ENCODE measurements at places on chromosomes 1 and 21. TPM values are rescaled to one million over a fixed set of nuclear protein-coding genes. Genes with fewer than 3 reads are reported as not detected.

DNA sequence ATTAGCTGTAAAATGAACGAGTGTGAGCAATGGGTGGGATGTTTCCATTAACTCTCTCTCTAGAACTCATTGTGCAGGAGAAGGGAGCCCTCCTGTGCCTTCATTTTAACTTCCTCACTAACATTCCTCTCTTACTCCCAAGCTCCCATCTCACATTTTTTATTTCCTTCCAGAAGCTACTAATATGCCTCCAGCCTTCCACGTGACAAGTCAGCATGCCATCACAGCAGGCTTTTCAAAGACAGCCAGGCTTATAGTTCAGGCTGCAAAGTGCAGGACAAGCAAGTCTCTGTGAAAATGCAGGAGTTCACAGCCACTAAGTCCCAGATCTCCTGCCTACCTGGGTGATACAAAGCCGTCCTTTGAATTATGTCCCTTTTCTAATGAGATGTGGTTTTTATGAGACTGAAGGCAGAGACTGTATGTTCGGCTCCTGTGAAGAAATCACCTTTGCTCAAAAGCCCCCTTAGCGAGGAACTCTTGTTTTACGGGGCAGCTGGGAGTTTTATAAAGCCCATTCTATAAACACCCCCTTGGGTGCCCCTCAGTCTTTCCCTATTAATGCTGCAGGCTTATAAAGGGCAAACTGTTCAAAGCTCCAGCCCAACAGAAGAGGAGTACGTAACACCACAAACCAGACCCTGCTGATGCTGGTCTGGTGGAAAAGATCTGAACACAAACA is 14.8 kb upstream of the ANGPTL7 start:
- H3K27me3 ChIP-seq = no peaks in the 10 kb centered on the region
- no peak overlapping the region for H3K27ac ChIP-seq
- H3K4me1 ChIP-seq = peaks cover 26% of the 10 kb centered on the region
- H3K36me3 ChIP-seq = peaks cover 19% of the 10 kb centered on the region
- no peak for DNase-seq
- H3K4me3 ChIP-seq = no peak overlapping the region

DNA sequence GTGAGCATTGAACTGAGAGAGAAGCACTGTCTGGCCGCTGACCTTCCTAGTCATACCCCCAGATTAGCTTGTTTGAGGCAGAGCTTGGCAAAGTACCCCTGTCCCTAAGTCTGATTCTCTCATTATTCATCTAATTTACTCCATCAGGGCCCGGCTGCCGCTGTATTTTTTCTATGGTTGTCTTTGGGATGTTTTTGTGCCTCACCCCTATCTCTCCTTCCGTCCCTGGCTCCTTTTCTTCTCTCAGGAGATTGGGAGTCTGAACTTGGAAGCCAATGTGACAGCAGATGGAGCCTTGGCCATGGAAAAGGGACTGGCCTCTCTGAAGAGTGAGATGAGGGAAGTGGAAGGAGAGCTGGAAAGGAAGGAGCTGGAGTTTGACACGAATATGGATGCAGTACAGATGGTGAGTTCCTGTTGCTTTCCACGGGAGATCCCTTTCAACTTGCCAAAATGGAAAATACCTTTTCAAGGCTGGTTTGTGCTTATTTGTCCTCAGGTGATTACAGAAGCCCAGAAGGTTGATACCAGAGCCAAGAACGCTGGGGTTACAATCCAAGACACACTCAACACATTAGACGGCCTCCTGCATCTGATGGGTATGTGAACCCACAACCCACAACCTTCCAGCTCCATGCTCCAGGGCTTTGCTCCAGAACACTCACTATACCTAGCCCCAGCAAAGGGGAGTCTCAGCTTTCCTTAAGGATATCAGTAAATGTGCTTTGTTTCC is 53.9 kb downstream of the LAMC2 start:
- peaks cover 17% of the 10 kb centered on the region for H3K36me3 ChIP-seq
- peak overlapping the region; percentile 70 for H3K27ac ChIP-seq
- DNase-seq = no peak
- no peaks in the 10 kb centered on the region for H3K27me3 ChIP-seq
- H3K4me3 ChIP-seq = no peak overlapping the region

GRCh38 chr1:198449261-198449660 is 91.2 kb downstream of the ATP6V1G3 start:
- H3K4me3 ChIP-seq = no peak overlapping the region
- no peaks in the 10 kb centered on the region for H3K4me1 ChIP-seq
- H3K27ac ChIP-seq = no peak overlapping the region
- peak; percentile 51 for DNase-seq
- no peaks in the 10 kb centered on the region for H3K27me3 ChIP-seq

GRCh38 chr21:44742418-44743153 is 31.2 kb upstream of the TSPEAR start:
- no peak for DNase-seq
- no peak overlapping the region for H3K4me3 ChIP-seq
- no peaks in the 10 kb centered on the region for H3K4me1 ChIP-seq
- H3K27me3 ChIP-seq = no peaks in the 10 kb centered on the region
- H3K36me3 ChIP-seq = no peaks in the 10 kb centered on the region
- no peak overlapping the region for H3K27ac ChIP-seq

- no peak overlapping the region for H3K27ac ChIP-seq
- no peaks in the 10 kb centered on the region for H3K36me3 ChIP-seq
- peaks cover 7% of the 10 kb centered on the region for H3K4me1 ChIP-seq
- no peak for DNase-seq
- H3K4me3 ChIP-seq = no peak overlapping the region
- H3K27me3 ChIP-seq = peaks cover 26% of the 10 kb centered on the region
Measured at GRCh38 chr21:41663805-41664788, 102.8 kb downstream of the RIPK4 start.

- no peaks in the 10 kb centered on the region for H3K4me1 ChIP-seq
- DNase-seq = no peak
- no peak overlapping the region for H3K27ac ChIP-seq
Measured at GRCh38 chr1:197961449-197961848, 44.3 kb downstream of the LHX9 start.

- H3K27ac ChIP-seq = peak overlapping the region; percentile 25
- peaks cover 14% of the 10 kb centered on the region for H3K27me3 ChIP-seq
- no peak overlapping the region for H3K4me3 ChIP-seq
- DNase-seq = no peak
- no peaks in the 10 kb centered on the region for H3K36me3 ChIP-seq
Measured at GRCh38 chr1:153232553-153232952, 15.2 kb downstream of the PRR9 start.

GRCh38 chr1:204940591-204940990 is 69.9 kb downstream of the NFASC start:
- H3K36me3 ChIP-seq = no peaks in the 10 kb centered on the region
- no peaks in the 10 kb centered on the region for H3K27me3 ChIP-seq
- H3K27ac ChIP-seq = no peak overlapping the region
- H3K4me1 ChIP-seq = no peaks in the 10 kb centered on the region
- no peak overlapping the region for H3K4me3 ChIP-seq
- no peak for DNase-seq

DNA sequence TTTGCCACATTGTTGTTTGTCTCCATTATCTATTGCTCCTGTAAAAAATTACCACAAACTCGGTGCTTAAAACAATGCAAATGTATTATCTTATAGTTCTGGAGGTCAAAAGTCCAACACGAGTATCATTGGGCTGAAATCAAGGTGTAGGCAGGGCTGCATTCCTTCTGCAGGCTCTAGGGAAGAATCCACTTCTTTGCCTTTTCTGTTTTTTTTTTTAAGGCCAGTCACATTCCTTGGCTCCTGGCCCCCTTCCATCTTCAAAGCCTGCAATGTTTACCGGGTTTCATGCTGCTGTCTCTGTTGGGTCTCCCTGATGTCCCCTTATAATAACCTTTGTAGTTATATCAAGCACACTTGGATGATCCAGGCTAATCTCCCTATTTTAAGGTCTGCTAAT is 212.7 kb downstream of the PTBP2 start:
- no peak overlapping the region for H3K27ac ChIP-seq
- no peaks in the 10 kb centered on the region for H3K4me1 ChIP-seq
- no peak for DNase-seq
- H3K36me3 ChIP-seq = no peaks in the 10 kb centered on the region
- no peak overlapping the region for H3K4me3 ChIP-seq

GRCh38 chr1:187078321-187078720 is 249.6 kb downstream of the PLA2G4A start:
- H3K36me3 ChIP-seq = no peaks in the 10 kb centered on the region
- no peak for DNase-seq
- no peaks in the 10 kb centered on the region for H3K4me1 ChIP-seq
- H3K4me3 ChIP-seq = no peak overlapping the region

GRCh38 chr1:164382384-164382783 is 176.6 kb upstream of the PBX1 start:
- H3K27ac ChIP-seq = no peak overlapping the region
- DNase-seq = no peak
- no peak overlapping the region for H3K4me3 ChIP-seq
- no peaks in the 10 kb centered on the region for H3K4me1 ChIP-seq
- H3K27me3 ChIP-seq = no peaks in the 10 kb centered on the region

DNA sequence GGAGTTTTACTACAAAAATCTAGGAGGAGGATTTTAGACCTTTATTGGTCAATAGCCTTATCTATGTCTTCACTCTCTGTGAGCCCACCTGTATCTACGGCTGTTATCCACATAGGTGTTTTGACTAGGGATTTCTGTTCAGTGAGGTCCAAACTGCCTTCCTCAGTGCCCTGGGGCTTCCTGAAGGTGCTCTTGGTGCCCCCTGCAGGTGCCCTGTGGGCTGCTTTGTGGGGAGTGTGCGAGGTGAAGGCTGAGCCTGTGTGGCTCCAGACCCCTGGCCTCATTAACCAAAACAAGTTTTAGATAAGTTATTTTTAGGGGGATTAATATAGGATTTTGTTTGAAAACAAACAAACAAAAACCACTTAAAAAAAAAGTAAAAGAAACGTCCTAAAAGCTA is 122.5 kb downstream of the KIF26B start:
- DNase-seq = peak; percentile 69
- H3K27me3 ChIP-seq = no peaks in the 10 kb centered on the region
- no peaks in the 10 kb centered on the region for H3K4me1 ChIP-seq
- H3K27ac ChIP-seq = no peak overlapping the region
- no peaks in the 10 kb centered on the region for H3K36me3 ChIP-seq

DNA sequence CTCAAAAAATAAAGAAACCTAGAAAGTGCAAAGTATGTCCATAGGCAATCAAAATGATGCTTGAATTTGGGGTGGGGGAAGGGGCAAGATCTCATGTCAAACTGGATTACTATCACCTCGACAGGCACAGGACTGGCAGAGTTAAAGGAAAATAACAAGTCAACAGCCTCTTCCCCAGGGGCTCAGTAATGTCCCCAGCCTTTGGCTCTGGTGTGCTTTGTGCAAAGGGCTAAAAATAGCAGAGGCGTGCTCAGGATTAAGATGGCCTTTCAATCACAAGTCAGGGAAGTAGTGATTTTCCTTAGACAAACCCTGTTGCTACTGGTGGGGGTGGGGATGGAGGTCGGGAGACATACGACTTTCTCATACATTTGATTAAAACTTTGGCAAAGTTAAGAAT is 63.5 kb upstream of the OLIG2 start:
- no peak overlapping the region for H3K4me3 ChIP-seq
- no peaks in the 10 kb centered on the region for H3K27me3 ChIP-seq
- H3K4me1 ChIP-seq = no peaks in the 10 kb centered on the region
- no peak overlapping the region for H3K27ac ChIP-seq

DNA sequence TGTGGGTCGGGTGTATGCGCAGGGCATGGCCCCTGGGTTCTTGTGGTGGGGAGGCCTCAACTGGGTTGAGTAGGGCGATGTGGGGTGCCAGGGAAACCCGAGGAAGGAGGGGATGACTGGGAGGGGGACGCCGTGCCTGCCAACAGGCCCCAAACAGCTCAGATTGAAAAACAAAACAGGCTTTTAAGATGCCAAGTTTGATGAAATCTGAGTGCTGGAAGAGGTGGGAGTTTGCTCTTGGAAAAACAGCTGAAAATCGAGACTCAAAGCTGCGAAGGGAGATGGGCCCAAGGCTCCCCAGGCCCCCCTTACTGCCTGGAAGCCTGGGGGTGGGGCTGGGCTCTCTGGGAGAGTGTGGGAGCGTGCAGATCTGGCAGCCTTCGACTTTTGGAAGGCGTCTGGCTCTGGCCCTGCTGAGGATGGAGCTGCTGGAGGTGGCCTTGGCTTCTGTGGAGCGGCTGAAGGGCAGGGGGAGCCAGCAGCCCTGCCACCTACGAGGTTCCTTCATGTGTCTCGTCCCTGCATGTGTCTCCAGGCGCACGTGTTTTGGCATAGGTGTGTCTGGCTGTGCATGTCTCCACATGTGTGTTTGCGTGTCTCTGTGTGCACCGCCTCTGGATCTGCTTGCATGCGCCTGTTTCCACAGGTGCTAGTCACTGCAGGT is 33.3 kb downstream of the PTPRF start:
- H3K36me3 ChIP-seq = peaks cover 5% of the 10 kb centered on the region
- no peak overlapping the region for H3K4me3 ChIP-seq
- peak; percentile 85 for DNase-seq
- H3K4me1 ChIP-seq = peaks cover 34% of the 10 kb centered on the region
- H3K27me3 ChIP-seq = no peaks in the 10 kb centered on the region

DNA sequence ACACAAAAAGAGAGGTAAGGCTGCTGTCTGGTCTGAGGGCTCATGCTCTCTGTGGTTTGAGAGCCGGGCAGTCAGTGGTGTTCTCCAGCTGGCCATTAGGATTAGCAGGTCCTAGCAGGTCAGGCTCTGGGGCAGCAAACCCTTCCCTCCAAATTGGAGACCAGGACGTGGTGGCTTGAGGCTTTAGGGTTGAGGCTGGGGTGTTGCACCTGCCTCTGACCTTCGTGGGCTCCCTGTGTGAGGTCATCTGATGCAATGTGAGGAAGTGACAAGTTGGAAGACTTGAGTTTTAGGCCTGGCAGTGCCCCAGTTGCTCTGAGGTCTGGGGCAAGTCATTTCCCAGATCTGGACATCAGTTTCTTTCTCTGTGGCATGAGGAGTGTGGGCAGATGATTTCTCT is 24.4 kb downstream of the SZRD1 start:
- no peaks in the 10 kb centered on the region for H3K27me3 ChIP-seq
- DNase-seq = no peak
- H3K27ac ChIP-seq = no peak overlapping the region
- no peak overlapping the region for H3K4me3 ChIP-seq
- peaks cover 36% of the 10 kb centered on the region for H3K36me3 ChIP-seq

DNA sequence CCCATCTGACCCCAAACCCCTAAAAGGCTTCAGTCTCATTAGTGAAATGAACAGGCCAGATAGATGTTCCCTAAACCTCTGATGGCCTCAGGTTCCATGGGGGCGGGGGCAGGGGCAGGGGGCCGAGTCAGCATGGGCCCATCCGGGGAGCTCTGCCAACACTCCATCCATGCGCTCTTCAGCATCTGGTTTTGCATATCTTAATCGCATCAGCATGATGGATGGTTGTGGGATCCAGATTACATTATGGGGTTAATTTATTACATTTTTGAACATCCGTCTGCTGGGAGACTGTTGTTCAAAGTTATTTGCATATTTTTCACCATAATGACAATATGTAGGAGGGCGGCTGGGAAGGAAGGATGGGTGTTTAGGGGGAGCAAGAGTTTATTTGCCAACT is 3.1 kb upstream of the MAD2L2 start:
- peaks cover 10% of the 10 kb centered on the region for H3K4me1 ChIP-seq
- no peak overlapping the region for H3K4me3 ChIP-seq
- no peaks in the 10 kb centered on the region for H3K27me3 ChIP-seq
- H3K27ac ChIP-seq = no peak overlapping the region
- DNase-seq = peak; percentile 39
- H3K36me3 ChIP-seq = no peaks in the 10 kb centered on the region

OR2T35 gene
- not detected for total RNA-seq

KMO gene
- 0.18 TPM for total RNA-seq

HES3 gene
- total RNA-seq = not detected

LENEP gene
- total RNA-seq = not detected

NUP210L gene
- total RNA-seq = not detected

DNM3 gene
- total RNA-seq = 1.8 TPM

All from stomach (tissue), 19 donors.